Activated CD4-positive, alpha-beta memory T cell treated with anti-CD3 and anti-CD28 coated beads, Interleukin-2, amount 10 ng/mL, durations not matched to agents 7 days and 5 days (primary cell): ENCODE measurements at places on chromosomes 2 and 18. TPM values are rescaled to one million over a fixed set of nuclear protein-coding genes. Genes with fewer than 3 reads are reported as not detected.

The IL1RL2 gene
- not detected for total RNA-seq

The UGT1A10 gene
- not detected for total RNA-seq

The LRRC30 gene
- total RNA-seq: not detected

The RAMP1 gene
- total RNA-seq: 9.6 TPM

The KIF1A gene
- 0.58 TPM for total RNA-seq

The MAT2A gene
- 199 TPM for total RNA-seq

The NR4A2 gene
- total RNA-seq: 3.8 TPM

The CD8B gene
- total RNA-seq: 1.7 TPM

The UGT1A8 gene
- total RNA-seq: not detected

The DCDC2C gene
- total RNA-seq: not detected

The MRPL33 gene
- total RNA-seq: 58.6 TPM

The C2orf81 gene
- total RNA-seq: 1.2 TPM

The BOLL gene
- total RNA-seq: not detected
